ENCODE measurements at places on chromosomes 4 and X.

GRCh38 chrX:65971151-65971550 is 68.7 kb downstream of the VSIG4 start:
- no peak for DNase-seq

GRCh38 chr4:187464573-187464972 is 531.0 kb upstream of the ZFP42 start:
- no peak for DNase-seq

DNA sequence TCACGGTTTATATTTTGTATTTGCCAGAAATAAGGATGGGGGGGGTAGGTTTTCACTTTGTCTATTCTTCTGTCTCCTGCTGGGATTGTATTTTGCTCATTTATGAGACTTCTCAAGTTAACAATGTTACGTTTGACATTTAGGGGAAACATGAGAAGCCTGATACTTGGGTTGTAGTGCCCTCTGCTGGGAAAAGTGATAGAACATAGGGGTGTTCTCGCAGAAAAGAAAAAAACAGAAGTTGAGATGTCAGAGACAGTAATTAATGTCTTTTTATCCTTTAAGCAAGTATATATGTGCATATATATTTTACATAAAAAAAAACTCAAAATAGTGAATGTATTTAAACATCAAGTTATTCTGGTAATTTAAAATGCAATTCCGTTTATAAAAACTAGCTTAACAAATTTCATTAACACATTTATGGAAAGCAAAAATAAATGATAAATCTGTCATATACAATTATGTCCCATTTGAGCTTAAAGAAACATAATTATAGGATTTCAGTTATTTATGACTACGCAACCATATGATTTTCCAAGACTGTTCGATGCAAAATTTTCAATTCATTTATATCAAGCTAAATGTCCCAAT is 46.0 kb upstream of the TMPRSS11F start:
- DNase-seq = peak; percentile 50

DNA sequence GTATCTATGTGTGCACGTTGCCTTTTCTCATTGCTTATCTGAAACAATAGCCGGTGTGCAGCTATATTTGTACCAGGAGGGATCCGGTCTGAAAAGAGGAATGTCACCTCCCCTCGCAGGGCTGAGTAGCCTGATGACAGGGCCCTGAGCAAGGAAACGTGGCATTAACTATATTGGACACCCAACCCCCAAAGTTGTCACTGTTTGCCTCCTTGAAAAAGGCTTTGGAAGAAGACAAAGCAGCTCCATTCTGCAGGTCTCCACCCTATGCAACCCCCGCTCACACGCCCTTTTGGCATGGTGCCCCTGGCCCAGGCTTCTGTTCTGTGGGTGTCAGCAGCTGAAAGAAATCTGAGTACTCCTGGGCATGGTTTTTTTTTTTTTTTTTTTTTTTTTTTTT is 8.2 kb downstream of the PRRG3 start:
- DNase-seq = no peak

GRCh38 chrX:53678667-53679066 is 7.9 kb downstream of the HUWE1 start:
- DNase-seq = no peak

DNA sequence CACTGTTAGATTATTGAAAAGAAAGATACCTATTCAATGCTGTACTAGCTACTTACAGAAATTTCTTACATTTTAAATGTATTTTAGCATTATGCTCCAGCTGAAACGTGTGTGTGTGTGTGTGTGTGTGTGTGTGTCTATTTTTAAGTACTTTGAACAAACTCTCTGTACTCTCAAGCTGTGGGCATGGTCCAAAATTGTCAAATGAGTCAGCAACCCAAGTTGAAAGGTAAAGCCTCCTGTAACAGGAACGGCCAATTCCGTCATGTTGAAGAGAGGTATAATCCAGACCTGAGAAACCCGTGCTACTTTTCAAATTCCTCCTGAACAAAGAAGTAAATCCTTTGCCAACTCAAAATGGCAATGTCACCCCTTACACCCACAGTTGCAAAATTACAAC is 20.5 kb downstream of the MAOB start:
- no peak for DNase-seq

DNA sequence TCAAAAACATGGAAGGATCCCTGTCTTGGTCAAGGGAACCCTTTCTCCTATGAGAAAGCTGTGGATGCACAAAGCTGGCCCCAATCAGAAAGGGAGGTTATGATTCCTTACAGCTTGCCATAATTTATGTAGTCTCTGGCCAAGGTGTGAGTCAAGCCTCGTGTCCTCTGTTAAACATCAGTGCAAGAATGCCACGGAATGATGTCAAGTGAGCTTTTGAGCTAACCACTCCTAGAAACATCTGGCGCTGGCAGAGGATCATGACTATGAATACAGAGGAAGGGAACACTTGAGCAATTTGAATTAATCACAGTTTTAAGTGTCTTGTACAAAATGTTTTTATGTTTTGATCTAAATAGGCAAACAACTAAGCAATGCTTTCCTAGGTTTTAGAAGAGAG is 51.5 kb upstream of the RAP2C start:
- no peak for DNase-seq

GRCh38 chrX:136166221-136166855 is 19.0 kb downstream of the FHL1 start:
- DNase-seq = no peak

DNA sequence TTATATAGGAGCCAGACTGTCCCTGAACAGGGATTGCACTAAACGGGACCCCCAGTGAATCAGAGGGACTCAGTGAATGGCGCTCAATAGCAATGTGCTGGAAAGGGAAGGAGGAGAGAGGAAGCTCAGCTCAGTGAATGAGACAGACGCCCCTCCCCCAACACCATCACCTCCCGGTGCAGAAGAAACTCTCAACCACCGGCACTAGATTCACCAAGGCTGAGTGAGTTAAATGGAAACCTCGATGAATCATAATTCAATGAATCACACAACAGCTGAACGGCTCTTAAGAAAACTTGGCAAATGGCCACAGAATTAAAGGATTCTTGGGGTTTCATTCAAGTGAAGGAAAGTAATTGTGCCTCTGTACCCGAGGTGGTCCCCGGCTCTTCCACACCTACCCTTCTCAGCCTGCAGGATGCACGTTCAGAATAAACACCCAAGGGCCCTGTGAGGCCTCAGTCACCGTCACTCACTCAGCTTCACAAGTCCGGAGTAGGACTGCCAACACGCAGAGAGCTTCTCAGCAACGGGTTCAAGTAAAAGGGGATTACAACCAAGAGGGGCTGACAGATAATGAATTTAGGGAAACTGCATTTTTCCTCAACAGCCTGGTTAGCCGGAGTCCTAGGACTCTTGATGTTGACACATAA is 29.3 kb downstream of the CRMP1 start:
- peak; percentile 10 for DNase-seq

DNA sequence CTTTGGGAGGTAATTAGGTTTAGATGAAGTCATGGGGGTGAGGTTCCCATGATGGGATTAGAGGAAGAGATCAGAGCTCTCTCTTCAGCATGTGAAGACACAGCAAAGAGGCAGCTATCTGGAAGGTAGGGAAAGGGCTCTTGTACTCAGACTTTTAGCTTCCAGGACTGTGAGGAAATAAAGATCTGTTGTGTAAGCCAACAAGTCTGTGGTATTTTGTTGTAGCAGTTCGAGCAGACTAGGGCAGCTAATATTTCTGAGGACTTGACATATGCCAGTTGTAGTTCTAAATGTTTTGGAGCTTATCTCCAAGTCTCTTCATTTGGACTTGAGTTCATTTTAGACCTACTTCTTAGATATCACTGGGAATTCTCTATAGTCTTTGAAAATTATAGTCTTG is 137.3 kb upstream of the PDE5A start:
- no peak for DNase-seq

DNA sequence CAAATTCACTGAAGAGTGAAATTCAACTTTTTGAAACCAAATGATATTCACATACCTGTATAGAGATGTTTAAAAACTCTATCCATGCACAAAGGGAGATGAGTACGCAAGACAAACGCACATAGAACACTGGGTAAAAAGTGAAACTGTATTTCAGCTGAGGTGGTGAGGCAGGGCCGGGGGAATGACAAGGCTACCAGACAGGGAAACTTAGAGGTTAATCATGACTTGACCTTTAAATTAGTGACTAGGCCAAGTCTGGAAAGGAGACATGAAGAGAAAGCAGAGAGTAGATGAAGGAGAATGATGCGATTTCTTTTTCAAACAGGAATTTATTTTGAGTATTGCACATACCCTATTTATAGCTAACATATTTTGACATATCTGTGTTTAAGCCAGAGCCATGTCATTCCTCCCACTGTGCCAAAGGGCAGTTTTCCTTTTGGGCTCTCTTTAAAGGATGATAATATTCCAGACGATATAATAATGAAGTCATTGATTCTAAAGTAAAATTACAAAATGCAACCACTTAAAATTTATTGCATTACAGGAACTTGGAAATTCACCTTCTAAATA is 49.4 kb downstream of the ARHGEF6 start:
- DNase-seq = no peak

- DNase-seq = no peak
Measured at GRCh38 chr4:60155088-60155487, 1045.0 kb upstream of the ADGRL3 start.

DNA sequence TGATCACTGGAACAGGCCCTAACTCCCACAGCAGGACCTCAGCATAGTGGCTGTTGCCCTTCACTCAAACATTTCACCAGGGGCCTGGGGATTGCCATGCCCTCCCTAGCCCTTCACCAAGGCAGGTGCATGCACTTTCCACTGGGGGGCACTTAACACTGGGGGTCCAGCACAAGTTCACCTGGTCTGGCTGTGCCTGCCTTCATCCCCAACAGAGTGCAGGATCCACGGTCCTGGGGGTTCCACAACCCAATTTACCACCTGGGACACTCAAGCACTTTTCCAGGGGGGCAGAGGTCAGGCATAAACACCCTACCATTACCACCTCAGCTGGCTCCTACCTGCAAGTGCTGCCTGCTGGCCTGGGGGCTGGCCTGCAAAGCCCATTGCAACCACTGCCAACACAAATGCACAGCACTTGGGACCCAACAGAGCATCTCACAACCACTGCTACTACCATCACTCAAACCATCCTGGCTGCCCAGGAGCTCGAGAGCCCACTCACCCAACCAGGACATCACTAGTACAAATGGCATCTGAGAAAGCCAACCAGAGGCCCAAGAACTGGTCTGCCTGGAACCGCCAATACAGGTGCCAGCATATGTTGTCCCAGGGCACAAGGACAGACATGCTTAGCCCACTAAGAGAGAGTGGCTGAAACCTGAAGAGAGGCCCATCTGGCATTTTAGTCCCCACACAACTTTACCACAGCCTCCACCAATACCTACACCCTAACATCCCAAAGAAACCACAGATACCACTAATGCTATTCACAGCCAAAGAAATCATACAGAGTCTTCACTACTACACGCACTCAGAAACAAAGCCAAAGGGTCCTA is 43.1 kb downstream of the NAT8L start:
- no peak for DNase-seq

- DNase-seq = peak; percentile 33
Measured at GRCh38 chr4:37674439-37674838, 11.7 kb downstream of the RELL1 start.

DNA sequence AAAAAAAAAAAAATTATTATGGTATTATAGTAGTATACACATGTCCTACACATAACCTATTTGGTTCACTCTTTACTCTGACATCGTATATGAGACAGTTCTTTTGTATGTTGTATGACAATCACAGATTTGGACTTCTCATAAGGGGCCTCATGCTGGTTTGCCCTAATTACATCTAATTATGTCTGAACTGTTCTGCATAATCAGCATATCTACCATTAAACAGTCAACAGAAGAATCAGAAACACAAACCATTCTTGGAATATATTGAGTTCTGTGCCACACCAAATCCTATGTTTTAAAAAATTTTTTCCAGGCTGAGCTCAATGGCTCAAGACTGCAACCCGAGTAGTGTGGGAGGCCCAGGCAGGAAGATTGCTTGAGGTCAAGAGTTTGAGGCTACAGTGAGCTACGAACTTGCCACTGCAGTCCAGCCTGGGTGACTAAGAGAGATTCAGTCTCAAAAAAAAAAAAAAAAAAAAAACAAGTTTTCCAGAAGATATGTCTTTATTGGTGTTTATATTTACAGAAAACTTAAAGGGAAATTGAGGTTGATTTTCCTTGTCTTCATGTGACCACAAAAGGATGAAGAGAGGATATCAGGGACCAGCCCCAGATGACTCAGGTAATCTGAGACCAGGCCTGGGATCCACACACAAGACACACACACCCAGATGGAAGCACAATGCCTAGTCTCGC is 22.2 kb downstream of the TRIM61 start:
- no peak for DNase-seq

DNA sequence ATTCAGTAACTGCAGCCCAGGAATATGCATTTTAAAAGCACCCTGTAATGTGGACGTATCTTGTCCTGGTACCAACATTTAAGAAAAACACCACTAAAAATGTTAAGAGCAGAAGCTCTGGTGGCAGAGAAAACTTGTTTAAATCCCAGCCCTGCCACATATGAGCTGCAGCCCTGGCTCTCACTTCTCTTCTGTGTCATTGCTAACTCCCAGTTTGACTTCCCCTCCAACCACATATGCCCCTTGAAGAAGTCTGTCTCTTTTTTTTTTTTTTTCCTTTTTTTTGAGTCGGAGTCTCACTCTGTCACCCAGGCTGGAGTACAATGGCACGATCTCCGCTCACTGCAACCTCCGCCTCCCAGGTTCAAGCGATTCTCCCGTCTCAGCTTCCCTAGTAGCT is 14.8 kb downstream of the LHFPL1 start:
- DNase-seq = no peak

DNA sequence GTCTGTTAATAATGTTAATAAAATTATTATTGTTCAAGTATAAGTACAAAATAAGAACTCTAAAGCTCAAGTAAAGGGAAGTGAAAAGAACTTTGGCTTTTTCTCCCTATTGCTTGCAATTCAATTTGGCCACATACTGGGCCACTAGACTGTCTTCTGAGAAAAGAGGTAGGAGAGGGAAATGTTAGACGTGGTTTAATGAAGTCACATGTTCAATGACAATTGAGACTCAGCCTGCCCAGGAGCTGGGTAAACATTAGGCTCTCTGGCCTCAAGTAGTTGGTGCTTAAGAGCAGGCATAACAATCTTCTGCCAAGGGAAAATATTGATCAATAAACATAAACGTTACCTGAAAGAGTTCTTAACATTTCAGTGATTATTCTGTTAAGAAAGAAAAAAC is 15.1 kb upstream of the PRSS12 start:
- no peak for DNase-seq

DNA sequence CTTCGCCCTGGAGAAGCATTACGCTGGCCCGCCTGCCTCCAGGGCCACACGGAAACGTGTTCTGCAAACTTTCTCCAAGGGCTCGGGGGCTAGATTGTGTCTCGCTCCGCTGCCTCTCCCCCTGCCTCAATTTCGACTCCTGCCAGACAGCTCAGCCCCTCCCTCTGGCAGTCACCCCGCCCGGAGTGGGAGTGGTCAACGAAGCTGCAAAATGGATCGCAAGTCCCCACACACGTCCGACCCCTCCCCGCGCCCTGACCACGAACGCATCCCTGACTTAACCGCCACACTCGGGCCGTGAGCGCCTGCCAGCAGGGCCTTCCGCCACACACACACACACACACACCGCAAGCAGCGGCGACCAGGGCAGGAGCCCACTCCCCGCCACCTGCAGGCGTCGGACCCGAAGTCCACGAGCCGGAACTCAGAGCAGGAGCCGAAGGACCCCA is 47.0 kb upstream of the NKAP start:
- DNase-seq = no peak

All from NCI-H446 (cell line).